ENCODE measurements at places on chromosomes 6 and 20. TPM values are rescaled to one million over a fixed set of nuclear protein-coding genes. Genes with fewer than 3 reads are reported as not detected.
A peak's percentile ranks its signal among the peaks of the same experiment; 100 is the strongest.

- H3K27ac ChIP-seq, result no peak overlapping the region
- H3K4me3 ChIP-seq, result no peak overlapping the region
- no peak for DNase-seq
- no peaks in the 10 kb centered on the region for H3K4me1 ChIP-seq
Measured at GRCh38 chr6:158121335-158121734, 46.7 kb downstream of the SERAC1 start.

TMC2 gene
- total RNA-seq, result not detected

DNA sequence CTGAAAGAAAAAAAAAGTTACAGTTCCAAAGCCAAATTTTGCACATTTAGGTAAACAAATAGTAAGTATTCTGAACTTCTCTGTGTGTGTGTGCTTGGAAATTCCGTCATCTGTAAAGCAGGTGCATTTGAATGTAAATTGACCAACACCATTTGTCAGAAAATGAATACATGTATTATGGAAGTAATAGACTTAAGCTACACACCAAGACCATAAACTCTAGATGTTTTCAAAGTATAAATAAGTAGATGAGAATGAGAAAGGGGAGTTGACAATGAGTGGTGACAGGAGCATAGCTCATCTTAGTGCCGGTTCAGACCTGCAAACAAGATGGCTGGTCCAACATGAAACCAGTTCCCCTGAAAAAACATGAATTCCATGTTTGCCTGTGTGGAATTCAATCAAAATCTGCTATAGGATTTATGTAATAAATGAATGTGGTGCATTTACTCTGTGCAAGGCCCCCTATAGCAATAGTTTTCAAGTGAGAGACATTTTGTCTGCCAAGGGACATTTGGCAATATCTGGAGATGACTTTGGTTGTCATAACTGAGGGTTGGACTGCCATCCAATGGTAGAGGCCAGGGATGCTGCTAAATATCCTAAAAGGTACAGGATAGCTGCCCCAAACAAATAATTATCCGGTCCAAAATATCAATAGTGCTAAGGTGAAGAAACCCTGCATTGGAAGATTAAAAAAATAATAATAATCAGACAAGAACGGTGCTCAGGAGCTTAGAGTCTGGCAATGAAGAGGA is 11.0 kb upstream of the FILIP1 start:
- H3K27ac ChIP-seq, result no peak overlapping the region
- no peaks in the 10 kb centered on the region for H3K27me3 ChIP-seq
- H3K4me1 ChIP-seq, result peaks cover 16% of the 10 kb centered on the region

- H3K4me3 ChIP-seq, result no peak overlapping the region
- H3K36me3 ChIP-seq, result no peaks in the 10 kb centered on the region
- H3K4me1 ChIP-seq, result peaks cover 17% of the 10 kb centered on the region
- no peak for DNase-seq
- peaks cover 22% of the 10 kb centered on the region for H3K27me3 ChIP-seq
Measured at GRCh38 chr20:57603120-57603519, 17.1 kb downstream of the ZBP1 start.

GRCh38 chr6:56096541-56096940 is 150.8 kb downstream of the COL21A1 start:
- H3K27ac ChIP-seq, result no peak overlapping the region
- H3K27me3 ChIP-seq, result no peaks in the 10 kb centered on the region
- H3K36me3 ChIP-seq, result peaks cover 9% of the 10 kb centered on the region
- H3K4me3 ChIP-seq, result no peak overlapping the region
- H3K4me1 ChIP-seq, result peaks cover 4% of the 10 kb centered on the region

FAM110A gene
- total RNA-seq, result 26.7 TPM

BEND3 gene
- total RNA-seq, result 14.4 TPM

DNA sequence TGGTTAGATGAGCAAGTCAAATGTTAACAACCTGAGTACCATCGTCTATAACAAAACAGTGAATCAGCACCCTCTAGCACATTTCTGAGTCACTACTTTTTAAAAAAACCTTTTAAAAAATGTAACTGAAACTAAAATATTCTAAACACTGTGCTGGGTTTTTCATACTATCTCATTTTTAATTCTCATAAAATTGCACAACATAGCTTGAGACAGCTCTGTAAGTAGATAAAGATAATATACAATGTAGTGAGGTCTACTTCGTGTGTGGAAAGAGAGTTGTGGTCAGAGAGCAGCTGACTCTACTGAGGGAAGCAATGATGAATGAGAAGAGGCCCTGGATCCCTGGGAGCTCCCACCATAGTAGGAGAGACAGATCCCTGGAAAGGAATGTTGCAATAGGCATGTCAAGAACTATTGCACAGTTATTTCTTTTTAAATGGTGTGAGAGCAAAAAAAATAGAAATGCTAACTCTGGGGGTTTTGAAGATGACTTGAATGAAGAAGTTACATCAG is 13.6 kb upstream of the CALHM6 start:
- no peak for DNase-seq
- peak overlapping the region; percentile 12 for H3K27ac ChIP-seq
- no peaks in the 10 kb centered on the region for H3K27me3 ChIP-seq
